ENCODE measurements at places on chromosomes 3 and 15.
A peak's percentile ranks its signal among the peaks of the same experiment; 100 is the strongest.

- no peak for DNase-seq
Observed at GRCh38 chr3:120741320-120741719, 996 bp downstream of the RABL3 start.

- no peak for DNase-seq
Observed at GRCh38 chr3:129593595-129594339, 12.7 kb downstream of the PLXND1 start.

DNA sequence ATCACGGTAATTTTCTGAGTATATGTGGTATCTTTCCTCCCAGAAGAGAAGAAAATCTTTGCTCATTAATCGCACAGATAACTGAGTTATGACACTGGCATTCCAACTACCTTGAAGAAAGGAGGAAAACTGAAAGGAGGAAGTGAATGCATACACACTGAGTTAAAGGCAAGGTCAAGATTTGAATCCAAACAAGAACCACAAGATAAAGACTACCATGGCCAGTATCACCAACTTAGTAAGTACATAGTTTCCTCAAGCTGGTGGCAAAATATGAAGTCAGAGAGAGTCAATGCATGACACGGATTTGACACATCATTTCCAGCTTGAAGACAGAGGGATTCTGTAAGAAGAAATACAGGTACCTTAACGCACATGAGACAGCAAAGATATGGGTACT lies 287.5 kb downstream of the ULK4 start:
- no peak for DNase-seq

DNA sequence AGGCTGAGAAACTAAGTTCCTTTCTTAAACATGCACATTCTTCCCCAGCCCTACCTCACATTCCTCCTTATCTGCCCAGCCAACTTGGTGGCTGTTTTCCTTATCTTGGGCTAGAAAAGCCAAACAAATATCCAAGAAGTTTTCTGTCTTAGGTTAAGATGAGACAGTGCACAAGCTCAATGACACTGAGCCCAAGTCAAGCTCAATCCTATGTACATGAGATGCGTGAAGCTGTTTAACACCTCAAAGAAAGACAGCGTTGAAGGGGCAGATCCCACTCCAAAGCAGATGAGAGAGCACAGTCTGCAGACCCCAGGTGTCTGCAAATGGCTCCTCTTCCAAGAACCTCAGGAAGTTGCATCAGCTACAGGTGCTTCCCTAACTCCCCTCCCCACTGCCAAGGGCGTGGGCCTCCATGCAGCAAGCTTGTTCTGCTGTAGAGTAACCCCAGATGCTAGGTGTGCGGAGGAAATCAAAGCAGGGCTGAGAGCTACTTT lies 16.6 kb downstream of the LRRC2 start:
- DNase-seq, result no peak

GRCh38 chr3:188337232-188337631 lies 183.3 kb downstream of the LPP start:
- DNase-seq, result no peak

- DNase-seq, result no peak
Observed at GRCh38 chr3:7667774-7668173, 806.9 kb downstream of the GRM7 start.

GRCh38 chr3:160486459-160486869 lies 36.9 kb upstream of the TRIM59 start:
- no peak for DNase-seq

GRCh38 chr3:156601497-156601896 lies 46.6 kb upstream of the SSR3 start:
- no peak for DNase-seq

- no peak for DNase-seq
Observed at GRCh38 chr15:95606551-95606950, 723.9 kb upstream of the NR2F2 start.

GRCh38 chr3:67414740-67415139 lies 239.7 kb downstream of the SUCLG2 start:
- no peak for DNase-seq

DNA sequence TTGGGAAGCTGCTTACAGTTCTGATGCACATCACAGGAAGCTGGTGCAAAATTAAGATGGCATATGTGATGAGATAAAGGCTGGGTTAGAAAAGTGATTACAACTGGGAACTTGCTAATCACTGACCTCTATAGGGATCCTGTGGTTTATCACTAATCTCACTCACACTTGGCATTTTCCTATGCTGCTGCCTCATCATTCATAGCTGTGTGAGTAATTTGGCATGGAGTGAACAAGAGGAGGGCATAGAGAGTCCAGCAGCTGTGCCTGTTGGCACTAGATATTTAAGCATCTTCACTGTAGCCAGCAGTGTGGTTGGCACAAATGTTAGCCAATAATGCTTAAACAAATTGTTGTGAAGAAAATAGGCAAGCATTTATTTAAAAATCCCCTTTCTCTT lies 217.7 kb upstream of the CGNL1 start:
- DNase-seq, result no peak

DNA sequence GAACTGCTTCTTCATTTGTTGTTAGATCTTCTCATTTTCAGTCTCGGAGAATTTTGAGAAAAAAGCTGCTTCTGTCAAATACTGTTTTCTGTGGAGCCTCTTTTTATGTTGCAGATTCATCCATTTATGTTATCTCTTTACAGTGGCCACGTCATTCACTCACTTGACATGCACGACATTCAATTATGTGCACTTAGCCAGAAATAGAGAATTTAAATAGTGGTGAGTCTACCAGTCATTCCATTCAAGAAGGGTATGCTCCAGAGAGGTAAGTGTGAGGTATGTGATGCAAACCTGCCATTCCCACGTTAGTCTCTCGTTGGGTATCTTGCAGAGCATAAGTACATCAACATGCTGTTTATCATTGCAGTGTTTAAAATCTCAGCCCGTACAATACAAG lies 9.8 kb downstream of the ARPP19 start:
- no peak for DNase-seq

DNA sequence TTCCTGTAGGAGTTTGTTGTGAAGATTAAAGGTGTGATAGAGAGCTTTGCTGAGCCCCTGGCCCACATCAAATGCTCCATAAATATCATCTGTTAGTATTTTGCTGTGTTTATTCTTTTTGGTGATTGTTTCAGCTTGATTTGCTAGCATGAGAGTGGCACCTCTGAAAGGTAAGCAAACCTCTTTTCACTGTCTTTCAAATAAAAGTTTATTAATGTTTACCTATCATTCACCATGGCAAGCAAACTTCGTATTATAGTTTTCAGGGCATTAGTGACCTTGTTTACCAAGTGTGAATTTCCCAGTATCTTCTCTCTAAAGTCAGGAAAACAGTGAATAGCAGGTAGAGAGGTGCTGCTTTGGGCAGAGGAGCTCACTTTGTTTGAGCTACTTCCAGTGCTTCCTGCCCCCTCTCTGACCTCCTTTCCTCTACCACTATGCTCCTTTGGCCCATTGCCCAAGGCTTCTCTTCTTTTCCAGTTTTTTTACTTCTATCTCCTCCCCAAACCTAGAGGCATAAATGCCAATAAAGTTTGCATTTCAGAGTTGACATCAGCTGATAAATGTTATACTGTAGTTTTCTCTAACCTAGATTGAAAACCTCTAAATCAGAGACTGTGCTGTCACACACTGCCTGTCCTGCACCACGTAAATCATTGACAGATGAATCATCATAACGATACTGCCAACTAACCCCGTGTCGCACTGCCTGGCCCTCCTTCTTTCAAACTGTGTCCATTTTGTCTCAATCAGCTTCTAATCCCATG lies 569.0 kb downstream of the TUSC7 start:
- no peak for DNase-seq

GRCh38 chr3:190229632-190230424 lies 92.4 kb downstream of the CLDN1 start:
- no peak for DNase-seq

- DNase-seq, result no peak
Observed at GRCh38 chr3:59251869-59252268, 202.0 kb upstream of the CFAP20DC start.

DNA sequence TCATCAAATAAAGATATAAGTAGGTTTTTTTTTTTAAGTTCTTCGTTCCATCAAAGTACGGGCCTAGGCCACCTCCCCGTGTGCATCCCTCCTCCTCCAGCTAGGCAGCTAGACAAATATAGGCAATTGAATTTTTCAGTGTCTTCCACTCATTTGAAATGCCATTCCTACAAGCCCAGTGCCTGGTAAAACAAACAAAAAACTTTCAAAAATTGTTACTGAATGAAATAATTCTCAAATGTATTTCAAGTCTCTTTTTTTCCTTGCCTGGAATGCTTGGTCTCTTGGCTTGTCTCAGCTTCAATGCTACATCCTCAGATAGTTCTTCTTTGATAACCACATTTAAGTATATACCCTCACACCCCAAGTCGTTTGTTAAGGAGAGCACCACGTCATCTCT lies 3.8 kb downstream of the EIF2AK4 start:
- DNase-seq, result no peak

DNA sequence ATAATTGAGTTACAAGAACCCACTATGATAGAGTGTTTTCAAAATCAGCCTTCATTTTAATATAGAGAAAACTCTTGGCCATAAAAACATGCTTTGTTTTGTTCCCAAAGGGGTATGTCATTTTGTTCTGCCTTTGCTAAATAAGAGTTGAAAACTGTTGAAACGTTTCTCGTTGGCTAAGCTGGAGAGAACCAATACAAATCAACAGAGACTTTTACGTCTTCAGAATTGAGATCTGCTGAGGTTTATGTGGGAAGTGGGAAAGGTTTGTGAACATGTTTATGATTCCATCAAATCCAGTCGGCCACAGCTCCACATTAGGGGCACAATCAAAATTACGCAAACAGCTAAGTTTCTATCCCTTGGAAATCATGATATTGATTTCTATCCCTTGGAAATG lies 102.0 kb downstream of the IGF2BP2 start:
- no peak for DNase-seq

DNA sequence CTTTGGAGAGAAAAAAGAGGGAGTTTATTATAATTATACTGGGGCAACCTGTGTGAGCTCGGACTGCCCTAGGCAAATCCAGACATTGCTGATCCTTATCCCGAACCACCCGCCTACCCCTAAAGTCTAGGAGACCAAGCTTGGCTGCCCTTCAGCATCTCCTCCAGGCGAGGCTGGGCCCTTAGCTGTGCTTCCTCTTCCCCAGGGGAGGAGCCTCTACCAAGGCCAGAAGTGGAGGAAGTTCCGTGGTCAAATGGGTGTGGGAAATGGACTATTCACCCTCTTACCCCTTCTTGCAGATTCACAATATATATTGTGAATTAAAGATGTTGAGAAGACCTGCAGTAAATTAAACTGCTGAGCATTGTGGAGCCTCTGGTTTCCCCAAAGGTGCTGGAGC lies 158.3 kb upstream of the HES1 start:
- DNase-seq, result no peak

DNA sequence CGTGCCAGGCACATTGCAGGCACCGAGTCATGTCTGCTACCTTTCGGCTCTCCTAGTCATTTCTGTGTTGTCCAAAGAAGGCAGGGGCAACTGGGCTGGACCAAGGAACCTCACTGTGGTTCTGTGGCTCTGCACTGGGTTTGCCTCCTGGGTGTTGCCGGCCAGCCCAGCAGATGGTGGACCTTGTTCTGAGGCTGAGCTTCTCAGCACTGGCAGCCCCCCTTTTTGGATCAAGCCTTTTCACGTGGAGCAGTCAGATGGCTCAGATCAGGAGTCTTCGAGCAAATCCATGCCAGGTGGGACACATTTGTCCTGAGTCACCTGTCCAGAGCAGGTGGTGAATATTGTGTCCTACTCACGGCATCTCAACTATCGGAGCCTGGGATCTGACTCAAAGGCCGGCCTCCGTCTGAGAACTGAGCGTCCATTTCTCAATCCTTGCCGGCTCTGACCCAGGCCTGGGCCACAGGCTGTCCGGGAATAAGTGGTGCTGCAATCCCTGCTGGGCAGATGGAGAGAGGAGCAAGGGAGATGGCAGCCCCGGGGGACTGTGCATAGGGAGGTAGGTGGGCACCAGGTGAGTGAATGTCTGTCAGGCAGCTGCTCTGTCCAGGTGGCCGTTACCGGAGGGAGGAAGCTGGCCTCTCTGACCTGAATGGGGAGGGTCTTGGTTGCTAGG lies at the start of gene IL16:
Gene IL16, plus strand, starts transcription at position 304 of the 679 bp plus-strand sequence. CDS start 28,521 bp downstream, outside the sequence.
- DNase-seq, result no peak

GRCh38 chr15:70274255-70274880 lies 176.7 kb upstream of the TLE3 start:
- DNase-seq, result no peak

DNA sequence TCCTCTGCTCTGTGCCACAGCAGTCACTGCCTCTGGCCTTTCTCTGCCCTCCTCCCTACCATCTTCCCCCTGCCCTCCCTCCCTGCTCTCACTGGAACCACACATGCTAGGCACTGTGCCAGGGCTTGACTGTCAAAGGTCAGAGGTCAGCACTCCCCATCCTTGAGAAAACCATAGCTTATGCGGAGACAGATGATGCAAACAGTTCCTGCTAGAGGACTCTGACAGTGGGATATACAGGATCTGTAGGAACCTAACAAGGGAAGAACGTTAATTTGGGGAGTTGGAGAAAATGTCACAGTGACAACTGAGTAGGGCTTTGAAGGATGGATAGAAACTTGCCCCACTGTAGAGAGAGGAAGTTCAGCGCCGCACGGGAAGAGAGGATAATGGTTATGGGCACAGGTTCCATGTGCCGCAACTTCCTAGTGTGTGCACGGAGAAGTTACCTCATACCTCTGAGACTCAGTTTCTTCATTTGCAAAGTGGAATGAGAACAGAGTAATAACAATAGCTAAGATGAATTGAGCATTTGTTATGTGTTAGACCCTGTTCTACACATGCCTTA lies 29.3 kb upstream of the XYLB start:
- DNase-seq, result no peak

DNA sequence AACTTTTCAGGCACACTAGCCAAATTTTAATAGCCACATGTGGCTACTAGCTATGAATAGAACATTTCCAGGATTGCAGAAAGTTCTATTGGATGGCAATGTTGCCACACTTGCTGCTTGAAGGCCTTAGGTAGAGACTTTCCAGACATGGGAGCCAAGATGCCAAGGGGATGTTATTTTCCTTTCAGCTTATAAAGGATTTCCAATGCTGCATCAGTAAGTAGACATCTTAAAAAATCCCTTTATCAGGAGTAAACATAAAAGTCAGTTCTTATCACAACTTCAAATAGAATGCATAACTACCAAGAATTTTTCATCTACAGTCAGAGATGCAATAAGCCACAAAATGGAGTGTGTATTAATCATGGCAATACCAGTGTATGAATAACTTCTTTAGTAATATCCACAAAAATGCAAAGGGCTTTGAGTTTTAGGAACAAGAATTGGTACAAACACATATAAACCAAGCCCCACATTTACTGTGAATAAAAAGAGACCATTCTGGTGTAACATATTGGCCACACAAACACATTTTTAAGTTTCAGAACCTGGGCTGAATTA lies 457.1 kb upstream of the ADAMTS9 start:
- DNase-seq, result peak; percentile 52

DNA sequence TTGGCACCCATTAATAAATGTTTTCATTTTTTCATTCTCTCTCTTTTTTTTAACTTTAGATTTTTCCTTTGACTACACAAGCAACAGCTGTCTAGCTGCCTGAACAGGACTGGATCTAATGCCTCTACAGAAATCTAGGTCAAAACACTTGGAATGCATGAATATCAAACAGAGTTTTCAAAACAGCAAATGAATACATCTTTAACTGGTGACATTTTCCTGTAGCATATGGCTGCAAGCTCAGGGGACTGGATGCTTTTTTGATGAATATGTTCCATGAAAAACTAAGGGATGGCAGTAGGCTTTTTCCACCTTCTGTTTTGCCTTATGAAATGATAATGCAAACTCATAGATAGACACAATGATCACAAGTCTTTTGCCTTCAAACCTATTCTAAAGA lies 661.7 kb downstream of the MCTP2 start:
- DNase-seq, result no peak

- no peak for DNase-seq
Observed at GRCh38 chr15:53843869-53844569, 84.6 kb upstream of the WDR72 start.

- DNase-seq, result no peak
Observed at GRCh38 chr3:130529486-130530215, 12.7 kb downstream of the COL6A6 start.

Measured in fibroblast of skin of left biceps (primary cell).